Neuronal stem cell (in vitro differentiated cells): ENCODE measurements at places on chromosomes 7 and 10.

- no peak for DNase-seq
Observed at GRCh38 chr7:155759740-155760430, 52.4 kb downstream of the SHH start.

- DNase-seq, result no peak
Observed at GRCh38 chr10:35339942-35340341, 3.6 kb downstream of the CCNY start.

DNA sequence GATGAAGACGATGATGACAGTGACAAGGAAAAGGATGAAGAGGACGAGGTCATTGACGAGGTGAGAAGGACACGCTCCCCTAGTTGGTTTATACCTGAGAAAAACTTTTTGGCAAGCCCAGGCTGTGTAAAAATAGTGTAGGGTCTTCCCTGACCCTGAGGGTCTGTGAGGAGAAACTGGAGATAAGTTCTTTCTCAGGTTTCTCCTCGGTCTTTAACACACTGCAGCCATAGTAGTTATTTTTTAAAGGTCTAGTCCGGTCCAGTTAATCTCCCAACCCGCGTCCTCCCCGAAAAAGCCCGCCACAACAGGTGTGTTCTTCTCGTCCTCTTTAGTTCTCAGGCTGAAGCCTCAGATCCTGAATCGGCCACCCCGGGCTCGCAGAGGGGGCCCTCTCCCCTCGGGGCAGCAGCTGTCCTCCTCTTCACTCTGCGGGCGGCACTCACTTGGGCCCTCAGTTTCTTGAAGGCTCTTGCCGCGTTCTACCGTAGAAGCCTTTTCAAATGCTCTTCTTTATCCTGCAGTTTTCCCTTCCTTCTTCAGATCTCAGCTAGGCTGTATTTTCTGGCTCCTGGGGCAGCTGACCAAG lies 411 bp downstream of the BCCIP start:
- DNase-seq, result no peak

- no peak for DNase-seq
Observed at GRCh38 chr7:147742301-147742700, 848.3 kb upstream of the C7orf33 start.

DNA sequence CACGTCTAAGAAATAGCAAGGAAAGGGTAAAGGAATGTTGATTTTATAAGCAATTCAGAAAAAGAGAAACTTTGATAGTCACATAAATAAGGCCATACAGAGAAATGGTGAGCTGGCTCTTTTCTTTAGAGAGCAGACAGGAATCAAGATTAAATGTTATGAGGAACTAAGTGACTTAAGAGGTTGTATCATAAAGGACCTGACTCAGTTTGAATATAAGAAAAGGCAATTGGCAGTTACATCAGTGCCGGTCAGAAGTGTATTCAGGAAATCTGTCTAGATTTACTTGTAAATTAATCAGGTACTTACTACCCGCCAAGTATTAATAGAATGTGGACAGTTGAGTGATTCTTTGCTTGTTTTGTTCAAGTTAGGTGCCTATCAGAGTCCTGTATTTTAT lies 2.1 kb downstream of the MRPL32 start:
- DNase-seq, result no peak

DNA sequence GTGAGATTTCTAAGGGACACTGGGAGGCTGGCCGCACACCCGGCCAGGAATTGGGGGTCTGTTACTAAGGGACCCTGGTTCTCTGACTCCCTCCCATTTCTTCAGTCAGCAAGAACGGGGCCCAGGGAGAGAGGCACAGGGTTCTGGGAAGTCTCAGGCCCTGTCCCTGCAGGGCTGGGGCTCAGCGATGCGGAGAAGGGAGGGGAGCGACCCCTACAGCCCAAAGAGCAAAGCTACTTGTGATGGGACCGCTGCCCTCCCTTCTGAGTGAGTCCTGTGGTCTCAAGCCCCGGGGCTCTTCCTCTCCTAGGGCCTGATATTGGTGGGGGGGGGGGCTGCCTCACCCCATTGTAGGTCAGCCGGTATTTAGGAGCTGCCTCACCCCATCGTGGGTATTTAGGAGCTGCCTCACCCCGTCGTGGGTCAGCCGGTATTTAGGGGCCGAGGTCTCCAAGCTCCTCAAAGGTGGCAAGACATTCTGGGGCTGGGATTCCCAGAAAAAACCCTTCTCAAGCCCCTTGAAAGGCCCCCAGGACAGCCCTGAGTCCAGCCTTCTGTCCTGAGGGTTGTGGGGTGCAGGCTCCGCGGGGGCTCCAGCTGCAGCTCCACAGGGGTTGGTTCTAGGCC lies 16.9 kb upstream of the NKX6-2 start:
- no peak for DNase-seq

- DNase-seq, result no peak
Observed at GRCh38 chr7:98137826-98138151, 31.1 kb downstream of the LMTK2 start.

- DNase-seq, result no peak
Observed at GRCh38 chr10:47053081-47053798, 142.0 kb downstream of the PTPN20 start.

GRCh38 chr10:32556783-32557395 lies 110.9 kb downstream of the CCDC7 start:
- no peak for DNase-seq

- DNase-seq, result no peak
Observed at GRCh38 chr10:103708627-103709288, 146.6 kb downstream of the SH3PXD2A start.

DNA sequence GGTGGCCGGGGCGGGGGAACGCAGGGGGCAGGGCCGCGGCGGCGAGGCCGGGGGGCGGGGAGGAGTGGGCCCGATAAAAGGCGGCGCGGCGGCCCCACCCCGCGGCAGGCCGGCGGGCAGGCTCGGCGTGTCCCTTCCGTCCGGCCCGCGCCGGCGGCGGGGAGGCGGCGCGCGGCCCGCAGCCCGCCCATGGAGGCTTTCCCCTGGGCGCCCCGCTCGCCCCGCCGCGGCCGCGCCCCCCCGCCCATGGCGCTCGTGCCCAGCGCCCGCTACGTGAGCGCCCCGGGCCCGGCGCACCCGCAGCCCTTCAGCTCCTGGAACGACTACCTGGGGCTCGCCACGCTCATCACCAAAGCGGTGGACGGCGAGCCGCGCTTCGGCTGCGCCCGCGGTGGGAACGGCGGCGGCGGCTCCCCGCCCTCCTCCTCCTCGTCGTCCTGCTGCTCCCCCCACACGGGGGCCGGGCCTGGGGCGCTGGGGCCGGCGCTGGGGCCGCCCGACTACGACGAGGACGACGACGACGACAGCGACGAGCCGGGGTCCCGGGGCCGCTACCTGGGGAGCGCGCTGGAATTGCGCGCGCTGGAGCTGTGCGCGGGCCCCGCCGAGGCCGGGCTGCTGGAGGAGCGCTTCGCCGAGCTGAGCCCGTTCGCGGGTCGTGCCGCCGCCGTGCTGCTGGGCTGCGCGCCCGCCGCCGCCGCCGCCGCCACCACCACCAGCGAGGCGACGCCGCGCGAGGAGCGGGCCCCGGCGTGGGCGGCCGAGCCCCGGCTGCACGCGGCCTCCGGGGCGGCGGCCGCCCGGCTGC lies at the start of gene NANOS1:
Gene NANOS1, plus strand, starts transcription at position 102 of the 808 bp plus-strand sequence. Its CDS starts 88 bp downstream, at position 190.
- peak; percentile 52 for DNase-seq

GRCh38 chr10:67622511-67622910 lies 73.5 kb downstream of the CTNNA3 start:
- DNase-seq, result no peak

DNA sequence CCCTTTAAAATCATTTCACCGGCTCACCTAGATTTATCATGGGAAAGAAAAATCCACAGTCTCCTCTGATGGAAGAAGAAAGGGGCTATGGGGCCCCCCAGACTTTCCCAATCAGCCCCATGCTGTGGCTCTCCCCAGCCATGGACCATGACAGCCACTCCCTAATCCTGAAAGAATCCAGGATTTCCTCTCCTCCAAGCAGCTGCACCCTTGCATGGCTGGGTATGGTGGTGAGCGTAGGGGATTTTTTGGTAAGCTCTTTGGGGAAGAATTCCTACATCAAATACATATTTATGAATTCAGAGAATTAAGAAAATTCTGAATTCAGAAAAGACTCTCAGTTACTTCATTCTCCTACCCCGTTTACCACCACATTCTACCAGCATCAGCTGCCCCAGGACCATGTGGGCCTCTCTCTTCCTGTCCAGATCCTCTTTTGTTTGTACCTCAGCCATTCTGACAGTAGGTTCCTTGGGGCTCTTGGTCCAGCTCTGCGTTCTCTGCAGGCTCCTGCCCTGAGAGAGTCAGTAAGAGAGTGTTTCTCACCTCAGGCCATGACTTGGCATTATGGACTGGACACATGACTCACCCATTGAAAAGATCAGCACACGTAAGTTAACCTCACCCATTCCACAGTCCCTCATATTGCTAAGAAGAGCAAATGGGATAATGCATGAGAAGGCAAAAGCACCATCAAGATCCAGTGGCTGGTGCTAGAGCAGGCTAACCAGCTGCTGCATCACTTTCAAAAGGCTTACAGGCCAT lies 337.8 kb downstream of the ELMO1 start:
- no peak for DNase-seq

DNA sequence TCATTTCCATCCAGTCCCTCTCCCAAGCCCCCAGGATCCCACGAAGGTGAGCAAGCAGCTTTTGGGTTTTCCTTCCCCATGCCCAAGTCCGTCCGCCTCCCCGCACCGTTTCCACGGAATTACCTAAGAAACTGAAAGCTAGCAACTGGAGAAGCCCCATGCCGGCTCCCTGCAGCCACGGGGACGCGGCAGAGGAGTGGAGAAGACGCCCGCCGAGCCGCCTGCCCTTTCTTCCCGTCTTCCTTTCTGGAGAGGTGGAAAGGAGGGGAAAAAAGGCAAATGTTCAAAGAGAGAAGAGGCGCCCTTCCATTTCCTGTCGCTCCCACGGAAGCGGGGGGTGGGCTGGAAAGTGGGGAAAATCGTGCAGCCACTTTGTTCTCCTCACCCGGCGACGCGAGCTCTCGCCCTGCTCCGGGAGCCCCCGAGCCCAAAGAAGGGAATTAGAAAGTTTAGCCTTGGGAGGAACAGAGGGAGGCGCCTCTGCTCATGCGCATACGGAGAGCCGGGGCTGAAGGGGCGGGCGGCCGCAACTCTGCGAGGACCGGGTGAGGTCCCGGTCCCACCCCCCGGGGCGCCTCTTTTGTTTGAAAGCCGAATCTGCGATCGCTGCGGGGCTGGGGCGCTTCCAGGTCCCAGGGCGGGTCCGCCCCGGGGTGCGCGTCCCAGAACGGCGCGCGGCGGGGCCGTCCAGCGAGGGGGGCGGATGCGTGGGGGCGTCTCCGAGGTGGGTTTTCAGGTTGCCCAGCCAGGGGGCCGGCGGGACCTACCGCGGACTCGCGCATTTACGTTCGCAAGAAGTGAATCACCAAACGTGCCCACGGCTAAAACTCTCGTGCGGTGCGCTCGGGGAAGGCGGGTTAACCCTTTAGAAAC lies at the start of gene LAMB1:
Gene LAMB1, minus strand, starts transcription at position 436 of the 873 bp plus-strand sequence. Its CDS starts 276 bp downstream, at position 160.
- peak; percentile 69 for DNase-seq

GRCh38 chr10:74024600-74024999 lies 26.7 kb downstream of the VCL start:
- DNase-seq, result no peak

DNA sequence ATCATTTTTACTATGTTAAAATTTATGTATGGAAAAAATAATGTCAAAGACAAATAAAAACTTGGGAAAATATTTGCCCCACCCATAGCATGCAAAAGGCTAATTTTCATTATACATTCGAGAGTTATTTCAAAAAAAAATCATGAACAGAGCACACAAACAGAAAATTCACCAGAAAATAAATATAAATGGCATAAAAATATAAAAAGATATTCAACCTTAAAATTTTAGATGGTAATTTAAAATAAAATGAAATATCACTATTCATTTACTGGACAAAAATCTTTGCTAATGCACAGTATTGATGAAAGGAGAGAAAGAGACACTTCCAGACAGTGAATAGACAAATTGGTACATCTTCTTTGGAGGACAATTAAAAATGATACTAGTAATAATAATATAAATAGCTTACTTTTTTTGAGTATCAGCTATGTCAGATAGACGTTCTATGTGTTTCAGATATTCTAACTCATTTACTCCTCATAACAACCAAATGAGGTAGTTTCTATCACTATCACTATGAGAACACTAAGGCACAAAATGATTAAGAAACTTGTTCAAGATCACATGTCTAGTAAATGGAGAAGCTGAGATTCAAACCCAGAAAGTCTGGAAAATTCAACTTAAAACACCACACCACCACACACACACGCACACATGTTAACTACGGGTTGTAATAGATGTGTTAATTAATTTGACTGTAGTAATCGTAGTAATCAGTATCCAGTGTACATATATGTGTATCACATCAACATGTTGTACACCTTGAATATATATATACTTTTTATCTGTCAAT lies 63.0 kb downstream of the CCDC71L start:
- DNase-seq, result no peak

GRCh38 chr10:64358907-64359306 lies 837.7 kb downstream of the REEP3 start:
- DNase-seq, result no peak

- no peak for DNase-seq
Observed at GRCh38 chr10:35971397-35971796, 329.3 kb upstream of the FZD8 start.

DNA sequence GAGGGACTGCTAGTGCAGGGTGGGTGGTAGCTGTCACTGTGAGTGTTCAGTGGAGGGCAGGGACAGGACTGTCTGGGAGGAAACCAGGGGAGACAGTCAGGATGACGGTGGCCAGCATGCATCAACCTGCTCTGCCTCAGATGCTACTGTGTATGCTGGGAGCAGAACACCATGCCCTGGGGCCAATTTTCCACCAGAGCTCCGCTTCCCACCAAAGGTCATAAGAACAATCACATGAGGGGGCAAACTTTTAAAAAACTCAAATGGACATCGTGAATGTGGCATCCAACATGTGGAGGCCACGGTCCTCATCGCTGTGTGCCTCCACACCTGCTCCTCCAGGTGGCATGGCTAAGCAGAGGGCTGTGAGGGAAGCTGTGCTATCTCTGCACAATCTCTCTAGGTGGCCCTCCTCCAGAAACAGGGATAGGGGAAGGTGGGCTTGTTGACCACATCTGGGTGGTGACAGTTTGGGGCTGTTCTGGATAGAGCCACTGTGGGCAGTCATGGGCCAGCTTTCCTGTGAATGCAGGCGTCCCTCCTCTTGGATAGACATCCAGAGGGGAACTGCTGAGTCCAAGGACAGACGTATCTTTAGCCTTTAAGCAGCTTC lies 411.0 kb downstream of the PTPRN2 start:
- DNase-seq, result no peak

GRCh38 chr7:71133232-71133622 lies 1.3 kb downstream of the GALNT17 start:
- no peak for DNase-seq

DNA sequence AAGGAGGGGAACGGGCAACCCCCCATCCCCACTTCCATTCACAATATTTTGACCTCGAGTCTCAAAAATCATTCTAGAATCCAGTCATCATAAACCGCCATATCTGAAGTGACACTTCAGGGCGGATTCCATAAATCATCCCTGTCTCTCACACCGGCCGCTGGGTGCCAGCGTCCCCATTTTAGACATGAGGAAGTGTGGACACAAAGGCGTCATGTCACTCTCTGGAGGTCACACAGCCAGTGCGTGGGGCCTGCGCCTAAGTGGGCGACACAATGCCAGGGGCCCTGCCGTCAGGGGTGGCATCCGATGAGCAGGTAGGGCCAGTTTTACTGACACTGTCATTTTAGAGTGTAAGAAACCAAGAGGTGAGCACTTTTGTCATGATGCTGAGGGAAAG lies 19.5 kb downstream of the KCNH2 start:
- DNase-seq, result no peak

- no peak for DNase-seq
Observed at GRCh38 chr7:36266683-36267082, 113.6 kb downstream of the EEPD1 start.

- DNase-seq, result no peak
Observed at GRCh38 chr10:117363028-117363427, 12.2 kb downstream of the PDZD8 start.
